ENCODE measurements at places on chromosomes 11 and 22.
A peak's percentile ranks its signal among the peaks of the same experiment; 100 is the strongest.

DNA sequence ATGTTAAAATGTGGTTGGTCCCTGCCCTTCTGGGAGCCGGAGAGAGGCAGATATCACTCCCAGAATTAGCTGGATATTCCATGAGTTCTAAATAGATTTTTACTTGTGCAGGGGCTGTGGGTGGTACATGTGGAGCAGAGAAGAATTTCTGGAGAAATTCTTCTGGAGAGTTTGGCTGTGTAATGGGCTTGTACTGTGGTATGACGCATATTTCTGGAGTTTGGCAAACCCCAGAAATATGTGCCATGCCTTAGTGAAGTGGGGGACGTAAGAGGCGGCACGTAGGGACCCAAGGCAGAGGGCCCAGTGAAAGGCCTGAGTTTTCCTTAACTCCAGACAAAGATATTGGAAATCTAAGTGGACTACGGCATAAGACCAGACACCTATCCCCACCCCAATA lies 51.3 kb upstream of the TBCEL start:
- DNase-seq: no peak

- no peak for DNase-seq
Measured at GRCh38 chr11:130813638-130814037, 102.6 kb downstream of the SNX19 start.

GRCh38 chr22:32994041-32994830 lies 63.9 kb downstream of the SYN3 start:
- no peak for DNase-seq

DNA sequence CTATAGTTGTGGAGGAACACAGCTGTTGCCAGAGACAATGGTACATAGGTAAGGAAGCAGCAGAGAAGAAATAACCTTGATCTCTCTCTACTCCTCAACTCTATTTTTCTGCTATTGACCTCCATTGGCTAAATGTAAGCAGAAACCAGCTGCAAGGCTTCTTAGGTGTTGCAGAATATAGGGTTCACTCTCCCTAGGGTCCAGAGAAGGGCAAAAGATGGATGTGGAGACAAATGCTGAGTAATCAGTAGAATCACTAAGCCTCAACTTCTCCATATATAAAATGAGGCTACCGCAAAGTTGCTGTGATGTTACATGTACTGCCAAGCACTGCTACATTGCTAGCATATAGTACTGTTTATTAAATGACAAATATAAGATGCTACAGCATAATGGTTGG lies 120.6 kb downstream of the PDE3B start:
- DNase-seq: no peak

- DNase-seq: no peak
Measured at GRCh38 chr22:34973926-34974325, 92.0 kb upstream of the ISX start.

DNA sequence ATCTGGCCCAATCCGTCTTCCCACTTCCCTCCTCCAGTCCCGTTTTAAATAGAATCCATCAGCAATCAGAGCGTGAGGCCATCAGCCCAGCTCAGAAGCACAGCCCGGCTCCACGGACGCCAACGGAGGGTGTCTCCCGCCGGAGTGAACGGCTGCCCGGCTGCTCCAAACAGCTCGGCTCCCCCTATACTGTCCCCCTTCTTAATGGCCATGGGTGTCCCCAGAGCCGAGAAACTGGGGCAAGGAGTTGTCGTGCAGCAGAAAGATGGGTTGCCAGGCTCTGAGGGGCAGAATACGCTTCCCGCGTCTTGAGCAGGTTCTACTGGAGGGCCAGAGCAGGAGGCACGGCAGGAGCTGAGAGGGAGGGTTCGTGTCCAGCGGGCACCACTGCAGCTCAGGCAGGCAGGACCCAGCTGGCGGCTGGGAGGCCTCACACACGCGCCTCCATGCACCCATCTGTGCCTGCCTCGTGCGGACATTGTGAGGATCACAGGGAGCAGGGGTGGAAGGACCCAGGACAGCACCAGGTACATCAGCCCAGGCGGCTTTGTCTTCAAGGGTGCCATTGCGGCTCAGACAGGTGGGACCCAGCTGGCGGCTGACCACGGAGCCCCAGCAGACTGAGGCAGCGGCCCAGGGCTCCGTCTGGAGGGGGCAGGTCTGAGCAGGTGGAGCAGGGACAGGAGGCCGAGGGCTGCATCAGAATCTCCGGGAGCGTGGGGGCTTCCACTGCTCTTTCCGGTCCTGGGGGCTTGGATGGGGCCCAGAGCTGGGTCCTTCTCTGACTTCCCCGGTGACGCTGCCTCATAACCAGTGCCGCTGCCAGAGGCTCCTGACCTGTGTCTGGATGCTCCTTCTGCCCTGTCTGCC lies 882.7 kb downstream of the BRD1 start:
- DNase-seq: no peak

DNA sequence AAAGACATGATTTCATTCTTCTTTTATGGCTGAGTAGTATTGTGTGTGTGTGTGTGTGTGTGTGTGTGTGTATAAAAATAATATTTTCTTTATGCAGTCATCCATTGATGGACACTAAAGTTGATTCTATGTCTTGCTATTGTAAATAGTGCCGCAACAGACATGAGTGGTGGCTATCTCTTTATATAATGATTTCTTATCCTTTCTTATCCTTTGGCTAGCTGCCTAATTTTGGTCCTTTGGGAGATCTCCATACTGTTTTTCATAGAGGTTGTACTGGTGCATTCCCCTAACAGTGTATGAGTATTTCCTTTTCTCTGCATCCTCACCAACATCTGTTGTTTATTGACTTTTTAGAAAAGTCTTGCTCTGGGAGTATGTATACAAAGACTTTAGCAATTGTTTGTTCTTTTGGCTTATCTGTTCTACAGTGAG lies 107.0 kb downstream of the STIM1 start:
- no peak for DNase-seq

DNA sequence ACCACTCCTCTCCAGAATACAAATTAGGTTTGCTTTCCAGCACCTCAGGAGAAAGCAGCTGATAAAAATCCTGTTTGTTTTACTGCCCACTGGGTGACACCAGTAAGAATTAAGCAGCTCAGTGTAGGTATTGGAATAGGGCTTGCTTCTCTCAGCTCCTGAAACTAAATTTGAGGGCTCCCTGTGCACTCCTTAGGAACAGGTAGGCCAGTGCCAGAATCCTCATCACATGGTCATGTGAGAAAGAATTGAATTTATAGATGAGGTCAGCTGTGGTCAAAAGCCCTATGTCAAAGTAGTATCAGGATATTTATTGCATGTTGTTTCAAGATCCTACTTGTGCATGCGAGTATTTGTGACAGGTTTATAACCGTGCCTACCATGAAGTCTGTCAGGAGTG lies 1.0 kb downstream of the PRSS23 start:
- no peak for DNase-seq

- DNase-seq: no peak
Measured at GRCh38 chr22:46295277-46295971, 1.2 kb upstream of the GTSE1 start.

DNA sequence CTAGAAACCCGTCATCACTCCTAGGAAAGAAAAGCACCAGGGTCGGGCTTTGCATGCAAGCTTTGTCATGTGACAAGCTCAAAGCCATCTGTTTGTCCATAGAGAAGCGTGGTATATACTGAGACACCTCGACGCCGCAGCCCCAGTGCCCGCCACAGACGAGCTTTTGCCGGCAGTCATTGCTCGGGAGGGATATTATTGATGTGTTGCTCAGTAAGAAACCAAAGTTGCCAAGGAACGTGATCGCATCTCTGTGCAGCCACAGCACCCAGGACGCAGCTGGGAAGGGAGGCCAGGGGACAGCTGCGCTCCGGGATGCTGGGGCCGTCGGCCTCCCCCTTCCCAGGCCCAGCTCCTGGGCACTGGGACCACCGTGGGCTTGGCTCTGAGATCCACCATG lies 89.5 kb upstream of the KCNQ1OT1 start:
- DNase-seq: no peak

DNA sequence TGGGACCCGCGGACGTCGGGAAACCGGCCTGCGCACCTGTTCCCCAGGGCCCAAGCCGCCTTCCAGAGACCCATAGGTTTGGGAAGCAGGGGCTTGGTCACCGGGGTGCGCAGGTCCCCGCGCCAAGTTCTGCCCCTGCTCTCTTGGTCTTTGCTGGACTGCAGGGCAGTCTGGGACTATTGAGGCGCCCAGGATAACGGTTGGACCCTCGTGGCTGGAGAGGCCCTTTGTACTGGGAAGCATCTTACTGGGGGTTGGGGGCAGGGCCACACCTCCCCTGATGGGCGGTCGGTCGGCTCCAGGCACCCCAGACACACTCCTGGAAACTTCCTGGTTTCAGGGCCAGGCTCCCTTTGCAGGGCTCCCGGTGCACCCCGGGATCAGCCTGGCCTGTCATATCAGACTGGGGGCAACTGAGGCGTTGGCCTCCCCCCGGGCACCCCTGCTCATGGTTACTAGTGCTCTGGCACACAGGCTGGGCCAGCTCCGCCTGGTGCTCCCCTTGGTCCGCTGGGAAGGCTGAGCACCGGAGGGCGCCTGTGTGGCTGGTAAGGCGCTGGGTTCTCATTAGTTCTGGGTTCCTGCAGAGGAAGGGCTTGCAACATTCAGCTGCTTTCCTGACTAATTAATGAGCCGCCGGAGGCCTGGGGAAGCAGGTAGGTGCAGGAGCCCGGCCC lies 1250.5 kb downstream of the BRD1 start:
- no peak for DNase-seq

- DNase-seq: no peak
Measured at GRCh38 chr22:31177420-31178162, 17.6 kb downstream of the RNF185 start.

- DNase-seq: no peak
Measured at GRCh38 chr11:1823376-1824220, 11.2 kb upstream of the SYT8 start.

DNA sequence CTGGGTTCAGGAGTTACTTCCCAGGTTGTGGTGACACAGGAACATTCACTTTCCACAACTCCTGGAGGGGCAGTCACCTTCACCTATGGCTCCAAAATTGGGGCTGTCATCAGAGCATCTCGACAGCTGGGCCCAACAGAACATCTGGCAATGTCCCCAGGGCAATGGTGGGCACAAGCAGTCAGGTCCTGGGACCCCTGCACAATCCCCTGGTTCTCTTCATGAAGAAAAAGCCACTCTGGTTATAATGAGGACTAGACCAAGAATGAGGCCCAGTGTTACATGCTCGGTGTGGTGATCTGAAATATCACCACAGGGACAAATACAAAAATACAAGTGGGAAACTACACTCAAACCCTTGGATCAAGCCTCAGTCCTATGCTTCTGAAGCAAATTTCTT lies 89.0 kb upstream of the VPREB1 start:
- DNase-seq: no peak

- DNase-seq: peak; percentile 48
Measured at GRCh38 chr11:45097721-45098493, 48.5 kb upstream of the PRDM11 start.

GRCh38 chr11:46603704-46604308 lies 10.0 kb upstream of the AMBRA1 start:
- DNase-seq: no peak

DNA sequence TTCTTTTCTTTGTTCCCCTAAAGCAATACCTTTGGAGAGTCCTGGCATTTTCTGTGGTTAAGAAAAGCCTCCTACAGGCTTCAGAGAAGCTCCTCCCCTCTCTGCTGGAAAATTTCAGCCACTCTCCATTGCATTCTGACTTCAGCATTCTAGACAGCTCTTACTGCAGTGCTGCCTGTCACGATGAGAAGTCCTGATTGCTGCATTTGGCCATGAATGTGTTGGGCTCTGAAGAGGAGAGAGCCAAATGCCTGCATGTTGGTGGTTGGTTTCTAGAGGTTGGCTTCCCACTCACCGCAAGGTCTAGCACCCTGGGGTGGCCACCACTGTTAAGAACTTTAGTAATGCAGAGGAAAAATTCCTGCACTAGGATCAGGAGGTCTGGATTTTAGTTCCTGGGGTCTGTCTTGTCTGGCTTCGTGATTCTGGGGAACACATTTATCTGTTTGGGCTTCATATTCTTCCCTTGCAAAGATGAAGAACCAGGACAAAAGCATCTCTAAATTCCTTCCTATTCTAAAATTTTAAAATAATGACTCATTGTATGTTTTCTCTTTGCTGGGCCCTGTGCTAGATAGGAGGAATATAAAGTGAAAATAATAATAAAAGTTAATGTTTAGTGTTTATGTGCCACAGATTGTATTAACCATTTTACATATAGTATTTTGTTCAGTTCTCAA lies 38.1 kb downstream of the COA4 start:
- no peak for DNase-seq

GRCh38 chr22:28072066-28072465 lies 153.0 kb upstream of the PITPNB start:
- DNase-seq: no peak

DNA sequence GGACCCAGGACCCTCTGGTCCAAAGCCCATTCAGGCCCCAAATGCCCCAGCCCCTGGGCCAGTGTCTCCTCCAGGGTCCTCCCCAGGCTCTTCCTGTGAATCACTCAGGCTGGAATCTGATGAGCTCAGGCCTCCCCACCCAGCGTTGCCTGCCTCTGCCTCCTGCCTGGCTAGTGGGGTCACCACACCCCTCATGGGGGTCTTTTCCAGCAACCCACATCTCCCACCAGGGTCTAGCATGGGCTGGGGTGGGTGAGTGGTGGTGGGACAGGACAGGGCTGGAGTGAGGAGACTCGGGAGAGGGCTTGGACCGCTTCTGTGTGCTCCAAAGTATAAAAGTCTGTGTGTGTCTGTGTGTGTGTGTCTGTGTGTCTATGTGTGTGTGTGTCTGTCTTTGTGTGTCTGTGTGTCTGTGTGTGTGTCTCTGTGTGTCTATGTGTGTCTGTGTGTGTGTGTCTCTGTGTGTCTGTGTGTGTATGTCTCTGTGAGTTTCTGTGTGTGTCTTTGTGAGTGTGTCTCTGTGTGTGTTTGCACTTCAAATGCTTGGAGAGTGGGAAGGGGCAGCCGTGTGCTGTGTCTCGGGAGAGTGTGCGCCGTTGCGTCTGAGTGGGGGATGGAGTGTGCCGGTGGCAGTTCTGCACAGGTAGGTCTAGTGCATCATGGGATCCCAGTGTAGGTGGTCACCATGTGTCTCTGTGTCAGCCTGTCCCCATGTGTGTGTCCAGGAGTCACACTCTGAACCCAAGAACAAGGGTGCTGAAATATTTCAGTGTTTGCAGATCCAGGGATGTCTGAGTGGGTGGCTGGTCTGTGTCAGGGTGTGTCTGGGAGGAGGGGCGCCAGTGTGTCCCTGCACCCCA lies 8.8 kb downstream of the RIN1 start:
- no peak for DNase-seq

- peak; percentile 13 for DNase-seq
Measured at GRCh38 chr22:45397806-45398205, 15.6 kb downstream of the SMC1B start.

- DNase-seq: no peak
Measured at GRCh38 chr11:119729951-119730613, 1.1 kb upstream of the NECTIN1 start.

DNA sequence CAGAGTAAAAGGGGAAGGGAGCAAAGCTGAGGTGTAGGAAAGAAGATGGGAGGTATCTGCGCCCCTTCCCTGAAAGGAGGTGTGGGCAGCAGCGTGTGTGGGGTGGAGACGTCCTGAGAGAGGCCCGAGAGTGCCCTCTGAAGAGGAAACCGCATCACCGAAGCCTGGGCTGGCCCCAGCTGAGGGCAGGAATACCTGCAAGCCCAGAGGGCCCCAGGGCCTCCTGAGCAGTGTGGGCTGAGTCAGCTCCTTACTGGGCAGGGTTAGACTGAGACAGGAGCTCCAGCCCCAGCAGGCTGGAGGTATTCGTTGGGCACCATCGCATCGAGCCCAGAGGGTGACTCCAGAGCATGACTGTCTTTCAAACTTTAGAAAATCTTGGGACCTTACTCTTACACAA lies 534.0 kb upstream of the B3GAT1 start:
- DNase-seq: no peak

All from CD4-positive, alpha-beta T cell treated with Interleukin-12 subunit alpha and Interleukin-12 subunit beta, for 1 hour (primary cell).